ENCODE measurements at places on chromosomes 3 and 15.

DNA sequence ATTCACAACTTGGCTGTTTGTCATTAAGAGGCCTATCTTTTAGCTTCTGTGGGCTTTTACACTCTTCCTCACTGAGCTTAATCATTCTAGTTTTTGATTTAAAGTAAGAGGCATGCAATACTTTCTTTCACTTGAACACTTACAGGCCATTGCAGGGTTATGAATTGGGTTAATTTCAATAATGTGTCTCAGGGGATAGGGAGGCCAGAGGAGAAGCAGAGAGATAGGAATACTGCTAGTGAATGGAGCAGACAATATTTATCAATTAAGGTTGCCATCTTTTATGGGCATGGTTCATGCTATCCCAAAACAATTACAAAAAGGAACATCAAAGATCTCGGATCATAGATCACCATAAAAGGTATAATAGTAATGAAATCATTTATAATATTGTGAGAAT lies 189.8 kb downstream of the EPHA3 start:
- DNase-seq: no peak

DNA sequence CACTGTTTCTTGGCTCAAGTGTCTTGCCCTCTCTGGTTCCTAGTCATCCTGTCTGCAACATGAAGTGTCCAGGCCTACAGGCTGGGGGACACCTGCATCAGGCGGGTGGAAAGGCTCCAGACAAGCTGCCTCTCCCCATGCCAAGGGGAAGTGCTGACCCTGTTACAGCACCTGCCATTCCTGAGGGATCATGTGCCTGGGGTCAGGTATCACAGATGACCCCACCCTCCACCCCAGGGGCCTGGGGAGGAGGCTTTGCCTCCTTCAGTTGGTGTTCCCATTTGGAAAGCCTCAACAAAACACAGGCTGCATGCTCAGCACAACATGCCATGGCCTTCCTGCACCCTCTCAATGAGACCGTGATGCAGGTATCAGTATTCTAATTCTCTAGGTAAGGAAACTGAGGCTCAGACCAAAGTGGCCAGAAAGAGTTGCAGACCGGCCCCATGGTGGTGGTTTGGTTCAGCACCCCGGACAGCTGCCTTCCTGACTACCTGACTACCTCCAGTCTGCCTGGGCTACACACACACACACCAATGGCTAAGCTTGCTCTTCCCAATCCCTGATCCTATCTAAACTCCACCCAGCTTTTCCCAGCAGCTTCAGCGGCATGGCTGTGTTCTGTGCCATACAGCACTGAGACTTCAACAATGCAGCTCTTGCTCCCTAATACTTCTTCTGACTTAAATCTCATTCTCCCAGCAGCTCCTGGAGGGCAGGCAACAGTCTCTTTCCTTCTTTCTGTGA lies 69.7 kb upstream of the LINGO1 start:
- peak; percentile 91 for DNase-seq

GRCh38 chr15:24943361-24943760 lies 11.4 kb upstream of the SNRPN start:
- DNase-seq: no peak

DNA sequence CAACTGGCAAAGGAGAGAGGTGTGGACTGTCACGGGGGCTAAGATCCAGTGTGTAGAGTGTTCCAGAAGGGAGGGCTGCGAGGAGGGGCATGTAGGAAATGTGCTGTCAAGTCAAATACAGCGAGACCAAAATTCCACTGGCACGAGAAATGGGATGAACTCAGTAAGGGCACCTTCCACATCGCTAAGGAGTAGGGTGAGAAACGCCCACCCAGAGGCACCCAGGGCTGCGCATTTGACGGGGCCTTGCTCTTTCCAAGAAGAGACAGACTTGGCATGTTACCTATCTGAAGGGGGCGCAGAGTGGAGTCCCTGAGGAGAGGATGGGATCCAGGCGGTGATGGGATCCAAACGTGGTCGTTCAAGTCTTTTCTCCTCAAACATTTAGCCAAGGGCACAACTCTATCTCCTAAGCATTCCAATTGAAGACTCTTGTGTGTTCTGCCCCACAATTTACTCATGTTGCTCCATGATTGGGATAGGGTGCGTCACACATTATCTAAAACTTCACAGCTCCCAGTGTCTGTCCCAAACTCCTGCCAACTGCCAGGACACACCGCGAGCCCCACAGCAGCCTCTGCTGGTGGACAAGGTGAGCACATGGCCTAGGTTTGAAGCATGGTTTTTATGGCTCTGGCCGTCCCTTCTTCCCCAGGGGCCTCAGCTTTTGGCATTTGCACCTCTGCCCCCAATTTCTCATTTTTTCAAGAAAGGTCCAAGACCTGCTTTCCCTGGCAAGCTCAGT lies 7.6 kb downstream of the SELENOS start:
- DNase-seq: peak; percentile 31

GRCh38 chr15:90807786-90808086 lies 60.7 kb upstream of the FURIN start:
- DNase-seq: no peak

- DNase-seq: no peak
Measured at GRCh38 chr3:38643090-38643489, 6.4 kb downstream of the SCN5A start.

- DNase-seq: no peak
Measured at GRCh38 chr15:31456354-31457060, 129.9 kb downstream of the KLF13 start.

DNA sequence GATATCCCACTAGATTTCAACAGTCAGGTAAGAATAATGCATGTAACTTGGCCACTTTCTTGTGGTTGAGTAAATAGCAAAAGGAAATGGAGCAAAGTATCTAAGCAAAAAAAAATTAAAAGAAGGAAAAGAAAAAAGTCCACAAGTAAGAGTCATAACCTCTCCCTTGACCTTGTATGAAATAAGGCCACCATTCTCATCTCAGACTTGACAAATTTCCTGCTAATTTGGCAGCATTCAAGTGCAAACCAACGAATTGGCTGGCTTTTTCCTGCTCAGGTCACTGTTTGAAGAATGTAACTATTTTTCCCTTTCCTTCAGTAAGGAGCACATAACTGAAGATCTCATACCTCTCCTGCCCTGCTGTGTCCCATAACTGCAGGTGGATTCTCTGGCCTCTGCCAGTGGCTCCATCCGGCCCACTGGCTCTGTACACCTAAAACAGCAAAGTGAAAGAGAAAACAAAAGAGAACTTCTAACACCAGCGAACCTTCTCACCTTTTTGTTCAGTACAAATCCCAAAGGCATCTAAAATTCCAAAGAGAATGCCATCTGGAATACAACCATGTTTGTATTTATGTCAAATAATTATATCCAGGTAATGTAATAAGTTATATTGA lies 33.4 kb upstream of the RSL24D1 start:
- DNase-seq: no peak
